ENCODE measurements at places on chromosomes 2 and 18.

DNA sequence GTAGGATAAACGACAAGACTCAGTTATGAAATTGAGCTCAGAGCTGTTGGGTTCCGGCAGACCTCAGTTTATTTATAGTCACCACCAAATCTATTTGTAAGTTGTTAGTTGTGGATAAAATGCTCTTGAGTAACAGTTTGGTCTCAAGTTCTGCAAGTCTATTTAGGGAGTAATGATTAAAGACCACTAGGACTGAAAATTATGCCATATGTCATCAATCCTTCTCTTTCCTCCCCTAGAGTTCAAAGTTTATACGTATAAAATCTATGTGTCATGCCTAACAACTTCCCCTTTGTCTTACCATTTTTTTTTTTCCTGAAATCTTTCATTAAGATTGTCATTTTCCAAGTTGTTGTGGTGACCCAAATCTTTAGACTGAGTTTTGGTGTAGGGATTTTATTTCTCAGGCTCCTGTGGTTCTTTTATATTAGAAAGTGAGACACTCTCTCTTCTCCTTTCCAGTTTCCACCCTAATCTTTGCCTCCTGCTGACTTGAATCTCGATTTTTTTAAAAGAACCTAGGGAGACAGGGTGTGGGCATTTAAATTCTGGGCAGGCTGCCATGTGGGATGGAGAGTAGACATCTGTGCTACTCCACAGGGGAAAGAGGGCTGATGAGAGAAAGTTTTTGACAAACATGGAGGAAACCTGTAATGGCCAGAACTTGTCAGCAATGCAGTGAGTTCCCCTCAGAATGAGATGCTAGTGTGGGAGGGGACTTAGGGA is 51.0 kb downstream of the LAMA3 start:
- peak; percentile 73 for DNase-seq

- no peak for DNase-seq
Observed at GRCh38 chr2:167332358-167332757, 444.1 kb downstream of the XIRP2 start.

DNA sequence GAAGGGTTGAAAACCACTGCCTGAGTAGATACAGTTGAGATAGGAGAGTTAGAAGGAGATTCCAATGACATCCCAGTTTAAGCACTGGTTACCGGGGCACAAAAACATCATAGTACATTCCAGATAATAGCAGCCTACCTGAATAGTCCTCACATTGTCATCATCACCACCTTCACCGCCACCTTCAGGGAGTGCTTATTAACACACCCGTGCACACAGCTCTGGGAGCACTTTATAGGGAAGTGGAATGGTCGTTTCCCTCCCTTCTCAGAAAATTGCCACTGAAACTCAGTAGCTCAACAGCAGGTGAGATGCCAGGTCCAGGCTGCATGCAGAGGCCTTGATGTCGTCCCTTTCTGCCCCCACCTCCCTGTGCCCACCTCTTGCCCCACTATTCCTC is 8.2 kb downstream of the SERPINB7 start:
- no peak for DNase-seq

GRCh38 chr2:239606741-239607516 is 206.1 kb upstream of the HDAC4 start:
- DNase-seq: no peak

DNA sequence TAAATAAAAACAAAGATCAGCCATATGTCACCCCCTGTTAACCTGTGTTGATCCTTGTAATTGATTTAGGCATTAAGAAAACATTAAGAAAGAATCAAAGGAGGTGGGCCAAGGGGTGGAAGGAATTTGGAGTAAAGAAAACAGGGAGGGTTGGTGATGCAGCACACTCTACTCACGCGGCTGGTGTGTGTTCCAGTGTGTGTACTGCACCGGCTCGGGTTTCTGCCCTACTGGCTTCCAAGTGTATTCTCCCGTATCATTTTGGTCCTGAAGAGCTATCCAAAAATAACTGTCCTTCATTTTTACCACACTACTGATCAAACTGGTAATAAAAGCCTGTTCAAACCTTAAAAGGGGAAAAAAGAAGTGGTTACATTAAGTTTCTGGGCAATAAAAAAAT is 56.9 kb downstream of the PLA2R1 start:
- no peak for DNase-seq

GRCh38 chr2:30503007-30503694 is 56.1 kb downstream of the LCLAT1 start:
- DNase-seq: no peak

GRCh38 chr2:104736026-104736425 is 117.9 kb upstream of the POU3F3 start:
- DNase-seq: no peak

GRCh38 chr18:9775178-9775577 is 67.1 kb downstream of the RAB31 start:
- DNase-seq: no peak

GRCh38 chr18:5986257-5986931 is 91.1 kb upstream of the TMEM200C start:
- no peak for DNase-seq

- DNase-seq: no peak
Observed at GRCh38 chr2:204135752-204136151, 199.2 kb downstream of the ICOS start.

- DNase-seq: no peak
Observed at GRCh38 chr18:35971661-35972196, 750 bp upstream of the RMP24 start.

DNA sequence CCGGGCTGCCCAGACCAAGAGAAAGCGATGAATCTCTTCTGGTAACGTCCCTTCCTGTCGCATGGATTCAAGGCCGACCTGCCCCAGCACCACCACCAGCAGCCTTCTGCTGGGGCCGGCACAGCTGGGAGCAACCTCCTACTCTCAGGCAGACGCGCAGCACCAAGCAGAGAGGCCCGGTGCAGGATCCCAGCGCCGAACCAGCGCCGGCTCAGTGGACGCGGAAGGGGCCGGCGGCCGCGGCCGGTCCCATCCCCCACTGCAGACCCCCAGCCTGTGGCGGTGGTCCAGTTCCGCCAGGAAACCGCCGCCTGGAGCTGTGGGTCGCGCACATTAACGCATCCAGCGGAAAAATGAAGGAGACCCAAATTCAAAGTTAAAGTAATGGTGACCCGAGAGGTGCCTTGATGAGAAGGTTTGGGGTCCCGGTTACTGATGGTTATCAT is 525 bp upstream of the MAL start:
- DNase-seq: no peak

GRCh38 chr2:177314722-177315264 is 50.3 kb upstream of the NFE2L2 start:
- DNase-seq: no peak

DNA sequence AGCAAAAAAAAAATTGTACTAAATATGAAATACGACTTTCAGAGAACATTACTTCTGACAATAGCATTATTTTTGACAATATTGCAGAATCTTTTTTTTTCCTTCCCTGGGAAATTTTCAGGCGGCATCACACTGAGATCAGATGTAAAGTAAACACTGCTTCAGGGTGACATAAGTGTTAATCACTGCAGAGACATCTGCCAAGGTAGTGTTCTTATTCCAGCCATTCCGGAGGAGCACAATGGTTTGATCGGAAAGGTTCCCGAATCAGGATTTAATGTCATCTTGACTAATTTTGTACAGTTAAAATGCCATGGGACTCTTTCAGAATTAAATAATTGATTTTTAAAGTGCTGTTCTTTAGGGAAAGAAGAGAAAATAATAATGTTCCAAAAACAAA is 56.7 kb upstream of the ZNF236 start:
- DNase-seq: no peak

GRCh38 chr2:239963646-239964205 is 61.4 kb downstream of the NDUFA10 start:
- DNase-seq: no peak

DNA sequence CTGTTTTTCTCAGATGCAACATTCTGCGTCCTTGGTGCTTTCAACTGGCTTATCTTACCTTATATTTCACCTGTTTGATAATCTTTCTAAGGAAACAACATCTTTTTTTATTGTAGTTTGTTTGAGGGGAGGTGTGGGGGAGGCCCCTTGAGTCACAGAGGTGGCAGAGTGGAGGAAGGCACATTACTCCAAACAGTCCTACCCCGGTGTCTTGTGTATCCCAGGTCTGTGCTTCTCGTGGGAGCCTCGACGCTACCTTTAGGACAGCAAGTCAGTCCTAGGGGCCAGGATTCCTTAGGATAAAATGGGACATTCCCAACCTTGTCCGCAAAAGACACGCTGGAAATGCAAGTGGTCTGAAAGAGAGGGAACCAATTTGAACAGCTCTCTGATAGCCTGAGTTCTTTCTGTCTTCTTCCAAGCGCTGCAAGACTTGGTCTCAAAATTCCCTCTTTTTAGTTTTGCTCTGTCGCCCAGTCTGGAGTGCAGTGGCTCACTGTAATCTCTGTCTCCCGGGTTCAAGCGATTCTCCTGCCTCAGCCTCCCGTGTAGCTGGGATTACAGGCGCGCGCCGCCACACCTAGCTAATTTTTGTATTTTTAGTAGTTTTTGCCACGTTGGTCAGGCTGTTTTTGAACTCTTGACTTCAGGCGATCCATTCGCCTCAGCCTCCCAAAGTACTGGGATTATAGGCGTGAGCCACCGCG is 4.0 kb downstream of the GATA6 start:
- DNase-seq: no peak

DNA sequence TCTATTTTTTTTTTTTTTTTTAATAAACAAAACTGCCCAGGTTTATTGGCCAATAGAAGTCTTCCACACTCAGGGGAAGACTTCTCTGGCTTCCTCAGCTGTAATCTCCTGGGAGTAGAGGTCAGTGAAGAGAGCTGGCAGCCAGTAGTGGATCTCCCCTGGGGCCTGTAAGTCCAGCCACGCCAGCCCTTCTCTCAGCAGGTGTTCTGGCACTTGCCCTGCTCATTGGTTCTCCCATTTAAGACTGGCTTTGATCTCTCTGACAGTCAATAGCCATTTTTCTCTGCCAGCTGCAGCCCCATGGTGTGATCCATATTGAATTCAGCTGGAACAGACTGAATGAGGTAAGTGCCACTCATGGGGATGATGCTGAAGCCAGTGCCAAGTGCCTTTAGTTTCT is 170.6 kb upstream of the SPHKAP start:
- DNase-seq: peak; percentile 70

DNA sequence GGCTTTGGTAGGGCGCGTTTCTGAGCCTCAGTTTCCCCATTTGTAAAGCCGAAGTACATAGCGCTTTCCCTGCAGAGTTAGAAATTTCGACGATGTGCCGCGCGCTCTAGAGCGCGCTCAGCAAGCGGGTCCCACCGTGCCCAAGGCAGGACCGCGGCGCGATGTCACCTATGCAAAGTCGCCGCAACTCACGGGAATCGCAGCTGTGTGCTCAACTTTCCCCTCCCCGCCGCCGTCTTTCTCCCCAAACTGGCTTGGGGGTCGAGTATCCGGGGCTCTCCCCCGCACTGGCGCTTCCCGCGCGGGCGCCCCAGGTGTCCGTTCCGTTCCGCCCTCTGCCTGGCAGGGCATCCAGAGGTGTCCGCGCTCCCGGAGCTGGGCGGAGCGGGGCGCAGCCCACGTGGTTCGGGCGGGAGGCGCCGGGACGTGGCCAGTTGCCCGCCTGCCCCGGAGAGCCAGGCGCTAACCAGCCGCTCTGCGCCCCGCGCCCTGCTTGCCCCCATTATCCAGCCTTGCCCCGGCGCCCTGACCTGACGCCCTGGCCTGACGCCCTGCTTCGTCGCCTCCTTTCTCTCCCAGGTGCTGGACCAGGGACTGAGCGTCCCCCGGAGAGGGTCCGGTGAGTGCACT is at the start of gene MLPH:
Gene MLPH (plus strand): TSS at position 433 of the 630 bp plus-strand sequence. CDS start 6,176 bp downstream, outside the sequence.
- no peak for DNase-seq

DNA sequence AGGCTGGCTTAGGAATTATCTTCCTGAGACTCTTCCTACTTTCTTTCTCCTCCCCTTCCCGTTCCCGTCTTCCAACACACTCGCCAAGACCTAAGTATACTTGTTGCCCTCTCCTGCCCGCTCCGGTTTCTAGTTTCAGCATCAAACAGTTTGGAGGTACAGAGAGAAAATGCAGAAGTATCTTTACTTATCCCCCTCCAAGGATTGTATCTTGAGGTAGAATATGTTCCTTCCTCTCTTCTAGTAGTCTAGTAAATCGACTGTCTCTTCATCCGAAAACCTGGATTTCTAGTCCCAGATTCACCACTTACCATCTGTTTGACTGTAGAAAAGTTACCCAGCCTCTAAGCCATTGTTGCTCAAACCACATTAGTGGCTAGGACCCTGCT is 755 bp downstream of the EIF4E2 start:
- DNase-seq: no peak

DNA sequence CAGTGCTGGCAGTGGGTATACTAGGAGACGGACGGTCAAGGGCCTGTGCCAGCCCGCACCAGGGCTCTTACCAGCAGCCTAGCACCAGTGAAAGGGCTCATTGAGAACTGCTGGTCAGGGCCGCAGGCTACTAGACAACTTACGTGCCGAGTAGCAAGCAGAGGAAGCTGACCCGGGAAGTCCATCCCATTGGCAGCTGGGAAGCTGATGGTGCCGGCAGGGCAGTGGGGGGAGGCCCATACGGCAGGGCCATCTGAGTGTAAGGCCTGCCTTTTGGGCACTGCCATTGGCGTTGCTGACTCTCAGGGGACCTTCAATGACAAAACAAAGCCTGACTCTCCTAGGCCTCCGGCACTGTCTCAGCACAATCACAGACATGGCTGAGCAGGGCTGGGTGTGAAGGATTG is 20.6 kb downstream of the EFR3B start:
- DNase-seq: no peak
